ENCODE measurements at places on chromosomes 7 and 10.

GRCh38 chr10:48227213-48227612, 47.3 kb downstream of the FRMPD2 start:
- DNase-seq, result no peak

- DNase-seq, result no peak
Observed at GRCh38 chr10:11096422-11096821, 78.8 kb downstream of the CELF2 start.

- DNase-seq, result no peak
Observed at GRCh38 chr7:41508755-41509154, 194.1 kb downstream of the INHBA start.

GRCh38 chr7:127504715-127505114, 80.7 kb downstream of the GCC1 start:
- DNase-seq, result peak; percentile 13

DNA sequence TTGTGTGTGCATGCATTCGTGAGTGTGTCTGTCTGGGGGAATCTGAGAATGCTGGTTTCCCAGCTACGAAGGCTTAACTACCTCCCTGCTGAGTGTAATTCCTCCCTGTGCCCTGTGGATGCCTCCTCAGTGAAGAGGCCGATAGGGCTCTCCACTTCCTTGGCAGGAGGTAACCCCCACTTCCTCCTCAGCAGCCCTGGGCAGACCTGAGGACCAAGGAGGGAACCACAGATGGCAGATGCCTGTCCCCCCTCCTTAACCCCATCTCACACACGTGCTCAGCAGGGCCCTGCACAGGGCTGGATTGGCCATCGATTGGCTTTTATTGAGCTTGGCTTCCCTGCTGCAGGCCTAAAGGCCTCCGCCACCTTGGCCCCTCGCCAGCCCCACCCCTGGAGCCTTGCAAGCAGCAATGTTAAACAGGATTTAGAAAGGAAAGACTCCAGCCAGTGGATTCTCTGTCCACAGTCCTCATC, 45.6 kb upstream of the LRRC4 start:
- no peak for DNase-seq

DNA sequence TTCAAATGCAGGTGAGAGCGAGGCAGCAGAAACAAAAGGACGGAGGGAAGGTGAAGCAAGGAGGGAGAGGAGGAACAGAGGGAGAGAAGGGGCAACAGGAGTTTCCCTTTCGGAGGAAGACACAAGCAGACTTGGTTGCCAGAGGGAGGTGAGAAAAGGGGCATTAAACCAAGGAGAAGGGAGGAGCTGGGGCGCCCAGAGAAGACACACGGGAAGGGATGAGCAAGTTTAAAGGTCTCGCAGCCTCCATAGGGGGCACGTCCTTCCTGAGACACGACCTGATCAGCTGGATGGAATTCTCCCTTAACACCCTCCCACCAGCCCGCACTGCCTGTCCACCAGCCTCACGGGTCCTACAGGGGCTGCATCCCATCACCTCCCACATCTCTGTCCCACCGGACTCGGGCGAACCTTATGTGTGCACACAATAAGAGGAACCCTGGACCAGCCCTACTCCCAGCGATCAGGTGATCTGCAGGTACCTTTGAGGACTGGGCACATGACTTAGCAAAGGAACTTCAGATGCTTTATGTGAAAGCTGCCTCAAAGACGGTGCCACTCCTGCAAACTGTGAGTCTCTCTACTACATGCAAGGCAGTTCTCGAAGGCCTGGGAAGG, 251.2 kb downstream of the TNS3 start:
- DNase-seq, result no peak

DNA sequence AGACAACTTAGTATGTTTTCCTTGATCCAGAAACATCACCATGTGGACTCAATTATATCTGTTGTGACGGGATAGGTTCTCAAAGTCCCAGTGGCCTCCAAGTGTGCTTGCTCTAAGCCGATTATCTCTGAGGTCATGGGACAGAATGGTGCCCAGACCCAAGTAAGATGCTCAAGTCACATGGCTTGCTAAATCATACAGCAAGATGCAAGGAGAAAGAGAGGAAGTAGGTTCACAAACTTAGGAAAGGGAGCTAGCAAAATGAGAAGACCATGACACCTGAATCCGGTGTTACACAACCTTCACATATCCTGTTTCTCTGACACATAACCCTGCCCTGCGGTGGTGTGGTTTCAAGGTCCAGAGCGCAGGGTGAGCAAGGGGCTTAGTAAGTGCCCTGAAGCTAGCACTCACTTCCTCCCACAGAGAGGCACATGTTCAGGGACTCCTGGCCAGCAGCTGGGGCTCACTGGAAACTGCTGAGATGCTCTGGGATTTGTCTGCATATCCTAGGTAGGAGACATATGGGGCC, 590.9 kb upstream of the ANKRD30A start:
- peak; percentile 9 for DNase-seq

- no peak for DNase-seq
Observed at GRCh38 chr7:36205803-36206202, 52.7 kb downstream of the EEPD1 start.

- DNase-seq, result no peak
Observed at GRCh38 chr10:69657430-69657829, 27.4 kb downstream of the FAM241B start.

- peak; percentile 56 for DNase-seq
Observed at GRCh38 chr7:38398725-38399321, 125.4 kb upstream of the TARP start.

GRCh38 chr10:131767716-131768115, 133.1 kb upstream of the PPP2R2D start:
- DNase-seq, result no peak

- no peak for DNase-seq
Observed at GRCh38 chr7:84948634-84949033, 238.2 kb downstream of the SEMA3D start.

GRCh38 chr10:30215141-30215540, 133.9 kb downstream of the MTPAP start:
- no peak for DNase-seq

DNA sequence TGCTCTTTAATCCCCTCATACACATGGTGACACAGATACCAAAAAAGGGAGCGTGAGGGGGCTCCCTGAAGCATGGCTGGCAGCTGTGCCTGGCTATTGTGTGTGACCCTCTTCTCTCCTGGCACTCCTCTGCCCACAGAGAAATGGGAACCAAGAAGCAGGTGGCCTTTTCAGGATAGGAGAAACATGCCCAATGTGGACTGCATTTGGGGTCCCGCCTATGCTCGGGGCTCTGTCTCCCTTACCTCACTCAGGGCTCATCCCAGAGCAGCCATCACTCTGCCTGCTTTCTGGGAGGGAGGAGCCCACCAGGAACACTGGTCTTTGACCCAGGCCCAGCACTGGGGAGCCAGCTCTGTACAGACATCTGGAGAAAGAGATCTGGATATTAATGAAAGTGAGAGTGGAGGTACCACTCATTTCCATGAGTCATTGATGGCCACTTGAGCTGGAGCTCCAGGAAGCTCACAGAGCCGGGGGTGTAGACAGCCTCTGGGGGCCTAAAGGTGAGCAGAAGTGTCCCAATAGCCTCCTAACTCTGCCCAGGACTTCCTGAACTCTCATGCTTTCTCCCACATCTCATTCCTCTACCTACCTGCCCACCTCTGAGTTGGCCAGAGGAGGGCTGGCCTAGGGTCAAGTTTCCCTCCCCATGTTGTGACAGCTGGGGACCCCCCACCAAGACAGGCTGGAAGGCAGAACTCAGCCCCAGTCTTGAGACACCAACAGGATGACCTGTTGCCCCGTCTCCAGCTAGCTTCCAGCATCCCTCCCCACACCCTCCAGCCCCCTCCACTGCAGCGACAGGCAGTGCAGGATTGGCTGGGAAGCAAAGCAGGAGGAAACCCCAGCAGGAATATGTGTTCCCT, 42.6 kb downstream of the DRGX start:
- no peak for DNase-seq

- DNase-seq, result no peak
Observed at GRCh38 chr10:31656851-31657433, 271.7 kb downstream of the ARHGAP12 start.

- DNase-seq, result no peak
Observed at GRCh38 chr7:70131817-70132216, 533.5 kb downstream of the AUTS2 start.

- no peak for DNase-seq
Observed at GRCh38 chr7:40595129-40595528, 460.3 kb downstream of the SUGCT start.

GRCh38 chr10:30192846-30193608, 133.6 kb upstream of the JCAD start:
- no peak for DNase-seq

GRCh38 chr10:89543841-89544240, 8.4 kb upstream of the SLC16A12 start:
- DNase-seq, result no peak

DNA sequence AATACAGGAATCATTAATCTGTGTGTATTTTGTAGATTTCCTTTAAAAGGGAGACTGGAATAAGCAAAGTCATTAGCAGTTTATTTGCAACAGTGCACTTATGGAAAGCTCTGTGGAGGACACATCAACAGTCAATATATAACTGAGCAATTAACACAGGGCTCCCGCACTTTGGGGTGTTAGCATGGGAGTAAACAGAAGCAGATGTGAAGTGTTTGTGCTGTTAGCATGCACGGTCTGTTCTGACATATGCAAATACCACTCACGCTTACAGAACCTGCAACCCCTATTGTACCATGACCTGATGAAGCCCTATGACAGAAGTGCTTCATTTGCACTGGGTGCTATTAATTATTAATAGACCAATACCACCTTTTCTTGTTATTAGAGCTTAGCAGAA, 118.9 kb downstream of the PPP1R3A start:
- DNase-seq, result no peak

- no peak for DNase-seq
Observed at GRCh38 chr10:25175527-25176420, 973 bp downstream of the GPR158 start.

DNA sequence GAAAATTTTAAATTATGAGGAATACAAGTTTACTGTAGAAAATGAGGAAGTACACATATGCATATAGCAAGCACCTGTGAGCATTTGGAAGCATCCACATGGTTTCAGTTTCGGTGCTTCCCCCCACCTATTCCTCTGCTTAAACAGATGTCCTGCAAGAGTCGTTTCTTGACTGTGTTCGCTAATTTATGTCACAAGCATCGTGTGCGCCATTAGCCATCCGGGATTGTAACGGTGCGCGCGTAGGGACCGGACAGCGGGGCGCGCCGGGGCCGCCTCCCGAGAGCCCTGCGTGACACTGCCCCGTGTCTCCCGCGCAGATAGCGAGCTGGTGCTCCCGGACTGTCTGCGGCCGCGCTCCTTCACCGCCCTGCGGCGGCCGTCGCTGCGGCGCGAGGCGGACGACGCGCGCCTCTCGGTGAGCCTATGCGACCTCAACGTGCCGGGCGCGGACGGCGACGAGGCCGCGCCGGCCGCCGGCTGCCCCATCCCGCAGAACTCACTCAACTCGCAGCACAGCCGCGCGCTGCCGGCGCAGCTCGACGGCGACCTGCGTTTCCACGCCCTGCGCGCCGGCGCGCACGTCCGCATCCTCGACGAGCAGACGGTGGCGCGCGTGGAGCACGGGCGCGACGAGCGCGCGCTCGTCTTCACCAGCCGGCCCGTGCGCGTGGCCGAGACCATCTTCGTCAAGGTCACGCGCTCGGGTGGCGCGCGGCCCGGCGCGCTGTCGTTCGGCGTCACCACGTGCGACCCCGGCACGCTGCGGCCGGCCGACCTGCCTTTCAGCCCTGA, 90.9 kb downstream of the NEURL1 start:
- DNase-seq, result peak; percentile 88

DNA sequence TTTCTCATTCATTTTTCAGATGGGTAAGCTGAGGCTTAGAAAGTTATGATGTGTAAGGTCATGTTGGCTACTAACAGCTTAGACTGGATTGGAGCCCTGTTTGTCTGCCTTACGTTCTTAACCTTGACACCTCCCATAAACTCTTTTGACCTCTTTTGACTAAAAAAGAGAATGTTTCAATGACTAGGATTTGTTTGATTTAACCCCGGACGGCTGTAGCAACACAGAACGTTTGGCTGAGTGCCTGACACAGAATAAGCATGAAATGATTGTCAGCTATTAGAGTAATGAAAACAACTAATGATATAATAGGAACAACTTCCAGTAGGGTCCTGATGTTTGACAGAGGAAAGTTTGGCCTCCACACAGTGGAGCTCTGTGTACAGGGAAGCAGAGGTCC, 83.3 kb upstream of the PDZD8 start:
- no peak for DNase-seq

DNA sequence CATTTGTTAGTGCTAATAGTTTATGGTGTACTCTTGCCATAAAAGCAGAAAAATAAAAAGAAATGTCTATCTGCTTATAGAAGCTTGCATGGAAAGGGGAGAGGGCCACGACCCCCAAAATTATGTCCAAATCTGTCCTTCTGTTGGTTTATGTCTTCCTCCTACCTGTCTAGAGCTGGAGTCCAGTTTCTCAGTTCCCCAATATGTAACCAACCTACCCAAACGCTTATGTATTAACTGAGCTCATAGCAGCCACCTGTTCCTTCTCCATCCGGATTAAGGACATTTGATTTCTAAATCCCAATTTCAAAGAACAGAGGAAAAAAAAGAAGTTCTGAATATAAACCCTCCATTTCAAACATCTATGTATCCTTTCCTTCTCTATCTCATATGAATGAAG, 30.3 kb upstream of the TPK1 start:
- no peak for DNase-seq

DNA sequence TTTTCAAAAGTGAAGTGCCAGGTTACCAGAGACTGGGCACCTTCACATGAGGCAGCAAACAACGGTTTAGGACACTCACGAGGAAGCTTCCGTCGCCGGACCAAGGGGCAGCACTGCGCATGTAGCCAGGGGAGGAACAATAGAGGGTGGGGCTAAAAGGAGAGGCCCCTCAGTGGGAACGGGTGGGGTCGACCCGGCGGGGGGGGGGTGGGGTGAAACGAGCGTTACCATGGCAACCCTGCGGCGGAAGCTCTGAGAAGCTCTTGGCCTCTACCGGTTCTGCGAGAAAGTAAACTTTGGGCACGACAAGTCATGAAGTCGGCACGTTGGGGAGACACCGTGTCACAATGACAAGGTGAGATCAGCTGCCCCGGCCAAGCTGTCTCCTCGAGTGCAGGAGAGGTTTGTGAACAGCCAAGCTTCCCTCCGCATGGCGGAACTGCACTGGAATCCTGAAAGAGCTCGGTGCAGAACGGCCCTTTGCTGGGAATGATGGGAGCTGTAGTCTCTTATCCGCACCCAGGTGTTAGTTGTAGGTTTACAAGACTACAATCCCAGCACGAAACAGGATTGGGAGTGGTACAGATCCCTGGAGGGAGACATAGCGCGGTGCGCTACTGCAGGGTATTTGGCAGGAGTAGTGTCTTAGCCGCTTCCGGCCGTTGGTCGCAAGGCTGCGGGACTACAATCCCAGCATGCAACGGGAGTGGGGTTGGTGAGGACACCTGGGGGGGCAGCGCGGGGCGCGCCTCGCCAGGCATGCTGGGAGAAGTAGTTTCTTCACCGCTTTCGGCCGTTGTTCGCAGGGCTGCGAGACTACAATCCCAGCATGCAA, 72.8 kb upstream of the ZNF722 start:
- DNase-seq, result peak; percentile 86

DNA sequence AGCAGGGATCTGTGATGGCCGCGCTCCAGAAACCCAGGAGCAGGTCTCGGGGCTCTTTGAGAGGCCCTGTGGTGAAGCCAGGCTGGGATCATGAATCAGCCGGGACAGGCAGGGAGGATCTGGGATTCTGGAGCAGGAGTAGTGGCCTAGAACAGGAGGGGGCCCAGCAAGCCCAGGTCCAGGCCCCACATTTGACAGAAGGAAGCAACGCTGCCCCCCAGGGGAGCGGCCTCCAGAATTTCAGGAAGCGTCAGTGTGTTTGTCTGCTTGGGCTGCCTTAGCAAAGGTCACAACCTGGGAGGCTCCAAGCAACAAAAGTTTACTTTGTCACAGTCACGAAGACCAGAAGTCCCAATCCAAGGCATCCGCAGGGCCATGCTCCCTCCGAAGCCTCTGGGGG, 36.8 kb downstream of the CLRN3 start:
- DNase-seq, result no peak

All from CD4-positive, alpha-beta T cell treated with Interleukin-10 for 1 hour (primary cell).